Forelimb muscle (tissue), 1 donor: ENCODE measurements at places on chromosomes 3 and 15. TPM values are rescaled to one million over a fixed set of nuclear protein-coding genes. Genes with fewer than 3 reads are reported as not detected.
A peak's percentile ranks its signal among the peaks of the same experiment; 100 is the strongest.

Gene QTRT2
- polyA plus RNA-seq = 10.4 TPM

Gene ZNF860
- 0.47 TPM for polyA plus RNA-seq

Gene PPM1L
- 10.0 TPM for polyA plus RNA-seq

Gene ISLR
- polyA plus RNA-seq = 142 TPM

Gene UBE3A
- polyA plus RNA-seq = 95.0 TPM

Gene ZCWPW2
- polyA plus RNA-seq = 1.7 TPM

Gene ACSBG1
- polyA plus RNA-seq = 0.18 TPM

Gene LMCD1
- 253 TPM for polyA plus RNA-seq

Gene ACAN
- 4.1 TPM for polyA plus RNA-seq

Gene SYNM
- polyA plus RNA-seq = 89.3 TPM

Gene USP4
- polyA plus RNA-seq = 51.2 TPM

Gene MAPKAPK3
- 29.5 TPM for polyA plus RNA-seq

Gene ACP3
- polyA plus RNA-seq = 0.65 TPM

Gene NOX5
- polyA plus RNA-seq = 0.24 TPM

Gene GHSR
- not detected for polyA plus RNA-seq

DNA sequence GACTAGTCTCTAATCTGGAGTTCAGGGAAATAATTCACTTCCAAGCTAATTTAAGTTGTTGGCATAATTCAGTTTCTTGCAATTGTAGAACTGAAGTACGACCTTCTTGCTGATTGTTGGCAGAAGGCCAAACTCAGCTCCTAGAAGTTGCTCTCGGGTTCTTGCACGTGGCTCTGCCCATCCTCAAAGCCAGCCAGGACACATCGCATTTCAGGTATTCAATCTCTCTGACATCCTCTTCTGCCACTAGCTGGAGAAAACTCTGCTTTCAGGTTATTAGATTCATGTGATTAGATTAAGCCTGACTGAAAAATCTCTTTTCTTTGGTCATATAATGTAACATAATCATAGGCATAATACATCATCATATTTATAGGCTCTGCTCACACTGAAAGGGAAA lies 362.0 kb downstream of the ZPLD1 start:
- no peak for DNase-seq

DNA sequence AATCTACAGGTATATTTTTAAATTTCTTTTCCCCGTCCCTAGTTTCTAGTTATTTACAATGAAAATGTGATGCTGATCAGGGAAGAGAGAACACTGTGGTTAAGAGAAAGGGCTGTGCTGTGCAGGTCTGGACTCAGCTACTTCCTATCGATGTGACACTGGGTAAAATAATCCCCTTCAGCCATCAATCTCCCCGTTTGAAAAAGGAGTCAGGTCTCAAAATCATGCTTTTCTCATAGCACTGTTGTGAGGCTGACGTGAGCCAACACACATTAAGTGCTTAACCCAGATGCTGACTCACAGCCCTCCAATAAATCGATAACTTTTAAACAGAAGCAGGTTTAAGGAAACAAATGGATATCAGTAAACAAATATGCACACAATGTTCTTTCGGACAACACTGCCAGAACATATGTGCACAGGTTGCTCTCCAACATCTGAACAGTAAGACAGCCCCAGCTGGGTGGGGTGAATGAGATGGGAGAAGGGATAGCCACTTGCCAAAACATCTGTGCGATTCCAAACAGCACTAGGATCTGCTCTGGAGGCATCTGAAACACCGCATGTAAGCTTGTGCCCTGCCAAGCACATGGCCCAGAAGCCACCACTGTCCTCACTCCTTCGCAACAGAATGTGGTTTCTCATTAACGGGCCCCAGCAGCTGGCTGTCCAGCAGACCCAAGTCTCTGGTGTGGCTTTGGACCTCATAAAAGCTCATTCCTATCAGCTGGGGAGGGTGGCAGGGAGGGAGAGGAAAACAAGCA lies 143.2 kb upstream of the PRICKLE2 start:
- DNase-seq = no peak

DNA sequence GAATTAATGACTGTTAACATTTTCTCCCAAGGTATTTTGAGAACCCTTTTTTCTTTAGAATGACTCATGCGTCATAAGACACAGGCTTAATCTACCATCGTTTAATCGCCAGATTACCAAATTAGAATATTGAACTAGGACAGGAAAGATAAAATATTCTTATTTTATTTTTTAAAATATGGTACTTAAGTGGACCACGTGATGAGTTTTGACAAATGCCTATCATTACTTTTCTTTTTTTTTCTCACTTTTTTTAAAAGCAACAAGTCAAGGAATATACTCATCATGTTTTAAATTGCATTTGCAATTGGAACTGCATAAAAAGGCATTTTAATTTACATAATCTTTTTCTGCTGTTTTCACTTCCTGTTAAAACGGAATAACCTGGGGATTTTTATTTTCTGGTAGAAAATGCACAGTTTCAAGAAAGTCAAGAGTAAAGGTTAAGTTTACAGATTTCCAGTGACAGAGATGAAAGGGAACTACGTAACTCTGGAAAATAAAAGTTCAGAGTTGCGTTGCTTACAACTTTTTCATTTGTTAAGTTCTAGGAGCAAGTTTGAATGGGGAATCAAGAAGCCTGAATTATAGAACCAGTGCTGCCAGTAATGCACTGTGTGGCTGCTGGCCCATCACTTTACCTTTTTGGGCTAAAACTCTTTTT lies 23.6 kb downstream of the SIAH2 start:
- DNase-seq = no peak

DNA sequence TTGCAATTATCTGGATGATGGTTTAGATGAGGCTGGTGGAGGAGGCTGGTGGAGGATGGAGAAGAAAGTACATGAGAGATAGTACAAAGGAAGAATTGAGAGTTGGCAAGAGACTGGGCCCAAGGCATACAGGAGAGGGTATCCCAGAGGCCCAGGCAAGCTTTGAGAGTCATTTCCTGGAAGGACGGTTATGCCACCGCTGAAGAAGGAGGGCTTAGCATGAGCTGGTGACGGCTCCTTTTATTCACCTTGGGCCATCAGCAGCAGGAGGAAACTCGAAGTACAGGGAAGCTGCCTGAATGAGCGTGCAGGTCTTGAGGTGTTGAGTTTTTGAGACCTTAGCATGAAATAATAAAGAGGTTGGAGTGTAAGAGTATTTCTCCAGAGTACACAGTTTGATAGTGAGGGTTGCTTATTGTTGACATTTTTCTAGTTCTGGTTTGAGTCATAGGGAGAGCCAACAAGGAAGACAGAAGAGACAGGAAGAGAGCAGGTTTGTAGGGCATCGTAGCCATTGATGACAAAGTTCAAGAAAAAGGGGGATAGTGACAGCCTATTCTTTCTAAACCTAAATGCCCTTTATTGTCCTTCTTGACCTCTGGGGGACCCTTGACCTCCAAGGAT lies 13.8 kb downstream of the THSD4 start:
- DNase-seq = no peak

- DNase-seq = no peak
Observed at GRCh38 chr3:52298149-52299098, 10.8 kb downstream of the GLYCTK start.

DNA sequence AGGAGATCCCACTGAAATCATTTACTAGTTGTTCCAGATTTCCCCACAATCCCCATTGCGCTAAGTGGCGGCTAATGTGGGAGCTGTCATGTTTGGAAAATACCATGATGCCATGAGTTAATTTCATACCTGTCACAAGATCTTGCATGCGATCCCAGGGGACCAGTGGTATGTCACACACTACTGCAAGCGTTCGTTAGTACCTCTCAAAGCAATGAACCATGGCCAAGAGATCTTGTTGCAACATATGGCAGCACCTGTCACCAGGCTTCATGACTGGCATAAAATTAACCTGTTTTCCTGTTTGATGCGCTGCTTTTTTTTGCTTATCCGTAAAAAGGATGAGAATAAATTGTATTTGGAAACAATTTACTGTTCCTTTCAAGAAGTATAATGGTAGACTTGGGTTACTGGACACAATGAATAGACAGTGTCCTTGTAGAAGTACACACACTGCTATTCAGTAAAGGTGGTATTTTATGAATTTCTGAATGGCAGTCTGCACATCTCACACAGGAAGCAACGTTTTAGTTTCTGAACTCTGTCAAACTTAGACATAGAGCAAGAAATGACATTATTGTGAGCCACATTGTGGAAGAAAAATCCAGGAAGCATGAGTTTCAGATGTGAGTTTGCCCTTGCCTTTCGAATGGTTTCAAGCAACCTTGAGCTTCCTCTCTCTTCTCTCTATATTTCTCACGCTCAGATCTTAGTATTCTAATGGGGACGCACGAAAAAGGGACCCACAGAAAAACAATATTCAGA lies 81.9 kb downstream of the CHL1 start:
- DNase-seq = no peak

DNA sequence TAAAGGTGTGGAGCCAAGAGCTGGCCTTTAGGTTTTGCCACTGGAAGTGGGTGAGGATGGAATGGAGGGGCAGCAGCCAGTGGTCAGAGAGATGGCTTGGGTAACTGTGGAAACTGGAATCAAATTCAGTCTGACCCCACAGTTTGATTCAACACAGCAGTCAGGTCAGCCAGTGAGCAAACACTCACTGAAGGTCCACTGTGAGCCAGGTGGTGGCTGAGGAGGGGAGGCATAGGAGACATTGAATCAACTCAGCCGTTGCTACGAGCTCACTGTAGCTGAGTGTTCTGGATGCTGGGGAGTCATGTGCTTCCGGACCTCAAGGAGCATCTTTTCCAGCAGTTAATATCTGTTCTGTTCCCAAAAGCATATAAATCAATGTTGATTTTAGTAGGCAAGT lies 37.5 kb downstream of the LPP start:
- DNase-seq = no peak

GRCh38 chr3:127483005-127483641 lies 107.4 kb downstream of the TPRA1 start:
- DNase-seq = no peak

DNA sequence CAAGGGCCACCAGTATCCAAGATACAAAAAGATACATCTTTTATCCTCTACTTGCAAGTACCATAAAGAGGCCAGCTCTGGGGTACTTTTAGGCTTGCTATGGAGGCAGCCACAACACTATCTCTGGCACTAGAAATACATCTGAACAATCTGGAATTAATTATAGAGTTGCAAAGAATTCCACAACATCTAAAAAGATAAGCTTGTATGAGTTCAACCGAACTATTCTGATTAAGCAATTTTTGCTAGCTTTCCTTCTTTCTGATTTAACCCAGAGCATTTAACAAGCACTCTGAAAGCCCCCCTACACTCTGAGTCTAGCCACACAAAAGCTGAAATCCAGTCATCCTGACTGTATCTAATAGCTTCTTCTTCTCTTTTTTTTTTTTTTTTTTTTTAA lies 95.4 kb downstream of the FRMD5 start:
- DNase-seq = no peak

GRCh38 chr15:101369676-101370075 lies 74.6 kb upstream of the SNRPA1 start:
- DNase-seq = no peak

GRCh38 chr3:156631323-156631722 lies 43.1 kb upstream of the TIPARP start:
- DNase-seq = no peak

GRCh38 chr15:98668566-98669308 lies 20.4 kb downstream of the IGF1R start:
- DNase-seq = no peak

DNA sequence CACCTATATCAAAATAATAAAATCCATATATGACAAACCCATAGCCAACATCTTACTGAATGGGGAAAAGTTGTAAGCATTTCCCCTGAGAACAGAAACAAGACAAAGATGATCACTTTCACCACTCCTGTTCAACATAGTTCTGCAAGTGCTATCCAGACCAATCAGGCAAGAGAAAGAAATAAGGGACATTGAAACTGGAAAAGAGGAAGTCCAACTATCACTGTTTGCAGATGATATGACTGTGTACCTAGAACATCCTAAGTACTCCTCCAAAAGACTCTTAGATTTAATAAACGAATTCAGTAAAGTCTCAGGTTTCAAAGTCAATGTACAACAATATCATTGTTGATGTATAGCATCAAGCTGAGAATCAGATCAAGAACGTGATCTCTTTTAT lies 35.6 kb upstream of the FGF7 start:
- DNase-seq = no peak

DNA sequence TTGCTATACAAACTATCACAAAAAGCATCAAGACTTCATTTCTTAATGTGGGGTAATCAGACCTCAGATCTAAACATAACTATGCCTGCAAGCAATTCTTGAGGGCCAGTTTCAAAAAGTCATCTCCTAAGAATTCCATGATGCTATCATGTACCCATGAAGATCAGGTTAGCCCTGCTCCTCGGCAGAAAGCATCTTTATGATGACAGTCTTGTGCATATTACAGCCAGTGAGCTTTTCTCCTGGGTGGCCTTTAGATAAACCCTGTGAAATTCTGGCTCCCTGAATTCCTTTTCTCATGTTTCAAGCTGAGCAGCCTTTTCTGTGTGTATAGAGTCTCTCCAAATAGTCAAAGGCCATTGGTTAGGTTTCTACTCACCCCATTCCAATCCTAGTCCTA lies 201.9 kb upstream of the MCTP2 start:
- no peak for DNase-seq

- no peak for DNase-seq
Observed at GRCh38 chr3:54372232-54372631, 249.9 kb downstream of the CACNA2D3 start.

DNA sequence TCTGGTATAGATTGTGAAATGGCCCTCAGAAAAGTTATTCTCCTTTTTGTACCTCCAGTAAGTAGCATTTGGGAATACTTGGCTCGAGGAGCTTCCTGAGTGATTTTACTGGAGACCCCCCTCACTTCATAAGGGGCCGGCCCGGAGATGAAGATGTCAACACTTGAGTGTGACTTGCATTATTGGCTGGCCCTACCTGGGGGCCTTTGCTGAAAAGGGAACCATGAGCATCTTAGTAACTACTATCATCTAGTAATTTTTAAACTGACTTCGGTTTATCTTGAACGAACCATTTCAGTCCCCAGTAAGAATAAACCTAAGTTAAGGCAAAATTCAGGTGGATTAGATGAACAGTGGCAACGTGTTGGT lies 1.3 kb downstream of the FAIM start:
- no peak for DNase-seq

DNA sequence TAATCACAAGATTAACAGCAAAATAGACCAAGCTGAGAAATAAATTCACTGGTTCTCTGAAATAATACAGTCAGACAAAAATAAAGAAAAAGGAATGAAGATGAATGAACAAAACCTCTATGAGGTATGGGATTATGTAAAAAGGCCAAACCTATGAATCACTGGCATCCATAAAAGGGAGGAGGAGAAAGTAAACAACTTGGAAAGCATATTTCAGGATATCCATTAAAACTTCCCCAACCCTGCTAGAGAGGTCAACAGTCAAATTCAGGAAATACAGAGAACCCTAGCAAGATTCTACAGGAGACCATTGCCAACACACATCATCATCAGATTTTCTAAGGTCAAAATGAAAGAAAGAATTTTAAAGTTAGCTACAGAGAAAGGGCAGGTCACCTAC lies 649.7 kb upstream of the CBLB start:
- no peak for DNase-seq

- no peak for DNase-seq
Observed at GRCh38 chr3:163927521-163927920, 1150.8 kb downstream of the SI start.

GRCh38 chr3:18238746-18239331 lies 186.3 kb downstream of the SATB1 start:
- DNase-seq = no peak

GRCh38 chr3:108489776-108490175 lies 20.6 kb downstream of the MYH15 start:
- peak; percentile 34 for DNase-seq
